Thoracic aorta (tissue), 2 donors: ENCODE measurements at places on chromosomes 2 and 18. TPM values are rescaled to one million over a fixed set of nuclear protein-coding genes. Genes with fewer than 3 reads are reported as not detected.

- DNase-seq = no peak
- no peak overlapping the region for H3K27ac ChIP-seq
- H3K36me3 ChIP-seq = no peaks in the 10 kb centered on the region
- H3K27me3 ChIP-seq = no peaks in the 10 kb centered on the region
- peaks cover 5% of the 10 kb centered on the region for H3K4me1 ChIP-seq
- H3K4me3 ChIP-seq = no peak overlapping the region
Measured at GRCh38 chr18:29661924-29662323, 1380.6 kb downstream of the DSC3 start.

DNA sequence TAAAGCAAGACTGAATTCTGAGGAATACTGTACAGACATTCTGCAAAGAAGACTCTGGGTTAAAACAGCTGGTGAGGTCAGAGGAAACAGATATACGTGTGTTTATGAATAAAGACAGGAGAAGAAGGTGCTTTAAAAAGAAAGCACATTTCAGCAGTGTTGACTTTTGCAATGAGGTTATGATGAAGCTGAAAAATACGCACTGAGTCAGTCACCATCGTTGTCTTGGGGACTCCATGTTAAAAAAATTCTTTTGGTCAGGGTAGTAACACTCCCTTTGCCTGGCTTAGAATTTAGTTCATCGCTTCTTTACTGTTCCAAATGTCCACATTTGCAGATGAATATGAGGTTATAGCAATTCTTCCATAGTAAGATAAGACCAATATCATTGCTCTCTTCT, 1049.0 kb downstream of the TSN start:
- H3K36me3 ChIP-seq = no peaks in the 10 kb centered on the region
- no peaks in the 10 kb centered on the region for H3K27me3 ChIP-seq
- H3K27ac ChIP-seq = no peak overlapping the region
- no peaks in the 10 kb centered on the region for H3K4me1 ChIP-seq
- H3K4me3 ChIP-seq = no peak overlapping the region
- no peak for DNase-seq

DNA sequence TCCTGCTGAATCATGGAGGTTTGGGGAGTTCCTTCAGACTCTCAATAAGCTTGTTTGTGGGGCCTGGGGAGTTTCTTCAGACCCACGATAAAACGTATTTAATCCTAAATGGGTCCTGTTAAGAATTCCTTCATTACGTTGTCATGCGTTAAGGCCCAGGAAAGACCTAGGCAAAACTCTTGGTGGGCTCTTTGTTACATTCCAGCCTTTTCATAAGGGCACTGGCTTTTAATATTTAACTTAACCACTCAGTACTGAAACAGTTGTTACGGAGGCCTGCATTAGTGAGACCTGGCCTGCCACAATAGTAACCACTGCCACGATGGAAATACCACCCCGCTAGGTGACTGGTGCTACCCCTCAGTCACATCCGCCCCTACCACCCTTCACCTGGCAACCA, 17.5 kb upstream of the BIN1 start:
- H3K4me3 ChIP-seq = no peak overlapping the region
- no peak for DNase-seq
- H3K27ac ChIP-seq = no peak overlapping the region
- no peaks in the 10 kb centered on the region for H3K4me1 ChIP-seq

GRCh38 chr2:99338029-99338585, 918 bp downstream of the EIF5B start:
- H3K27me3 ChIP-seq = no peaks in the 10 kb centered on the region
- no peaks in the 10 kb centered on the region for H3K36me3 ChIP-seq
- peak overlapping the region; percentile 93 for H3K4me3 ChIP-seq
- peaks cover 42% of the 10 kb centered on the region for H3K4me1 ChIP-seq
- peak overlapping the region; percentile 94 for H3K27ac ChIP-seq
- DNase-seq = no peak

- no peaks in the 10 kb centered on the region for H3K27me3 ChIP-seq
- no peak for DNase-seq
- H3K36me3 ChIP-seq = no peaks in the 10 kb centered on the region
- H3K4me3 ChIP-seq = no peak overlapping the region
- H3K27ac ChIP-seq = no peak overlapping the region
Measured at GRCh38 chr2:132384491-132385151, 32.0 kb upstream of the GPR39 start.

GRCh38 chr2:47899915-47900816, 6.1 kb downstream of the FBXO11 start:
- H3K27me3 ChIP-seq = no peaks in the 10 kb centered on the region
- H3K27ac ChIP-seq = no peak overlapping the region
- H3K4me3 ChIP-seq = no peak overlapping the region

- no peak overlapping the region for H3K4me3 ChIP-seq
- no peaks in the 10 kb centered on the region for H3K4me1 ChIP-seq
- no peak overlapping the region for H3K27ac ChIP-seq
- H3K27me3 ChIP-seq = no peaks in the 10 kb centered on the region
Measured at GRCh38 chr2:53021292-53021691, 746.3 kb upstream of the CHAC2 start.

GRCh38 chr2:36294316-36294721, 61.3 kb upstream of the CRIM1 start:
- no peak for DNase-seq
- H3K4me1 ChIP-seq = no peaks in the 10 kb centered on the region
- H3K36me3 ChIP-seq = no peaks in the 10 kb centered on the region
- H3K27ac ChIP-seq = no peak overlapping the region

- no peak overlapping the region for H3K4me3 ChIP-seq
- H3K36me3 ChIP-seq = no peaks in the 10 kb centered on the region
- H3K27me3 ChIP-seq = no peaks in the 10 kb centered on the region
- H3K27ac ChIP-seq = no peak overlapping the region
- DNase-seq = no peak
- H3K4me1 ChIP-seq = no peaks in the 10 kb centered on the region
Measured at GRCh38 chr2:236352761-236353593, 88.8 kb upstream of the ASB18 start.

Gene CCDC68
- total RNA-seq = 18.4 TPM

Gene CHCHD5
- 6.8 TPM for total RNA-seq

Gene WNT6
- total RNA-seq = 0.27 TPM

Gene NIF3L1
- total RNA-seq = 11.9 TPM

Gene SPATA3
- not detected for total RNA-seq

Gene TTN
- 7.0 TPM for total RNA-seq
